NCI-H1417 treated with DMSO at 0.1 percent for 48 hours (cell line): ENCODE measurements at places on chromosomes 2 and 18.

DNA sequence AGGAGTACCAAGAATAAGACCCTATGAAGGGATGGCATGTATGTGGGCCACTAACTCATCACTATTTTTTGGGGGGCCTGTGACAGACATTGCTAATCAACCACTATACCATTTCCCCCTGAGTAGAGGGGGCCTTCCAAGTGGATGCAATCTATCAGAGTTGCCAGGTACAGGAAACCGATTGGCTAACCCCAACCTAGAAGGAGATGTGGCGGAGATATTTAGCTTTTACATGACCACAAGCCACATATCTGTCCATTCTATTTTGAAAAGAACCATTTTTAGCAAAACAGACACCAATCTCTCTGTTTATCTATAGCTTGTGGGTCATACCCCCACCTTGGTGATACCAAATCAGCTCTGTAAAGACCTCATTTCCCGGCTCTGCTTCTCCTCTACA, 51.0 kb downstream of the PAX8 start:
- no peak for DNase-seq

DNA sequence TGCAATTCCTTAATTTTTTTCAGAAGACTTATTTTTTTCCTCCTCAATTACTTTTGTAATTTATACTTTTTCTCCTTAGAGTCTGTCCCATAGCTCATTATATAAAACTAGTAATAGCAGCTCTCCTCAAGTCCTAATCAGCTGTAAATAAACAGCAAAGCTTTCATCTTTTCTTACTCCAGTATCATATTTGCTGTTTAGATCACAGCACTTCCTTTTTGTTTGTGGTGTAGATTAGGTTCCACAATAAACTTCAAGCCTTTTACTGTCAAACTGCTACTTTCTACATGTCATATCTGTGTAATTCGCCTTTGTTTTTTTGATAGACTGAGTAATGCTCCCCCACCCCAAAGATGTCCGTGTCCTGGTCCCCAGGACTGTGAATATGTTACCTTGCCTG, 25.5 kb downstream of the GCG start:
- DNase-seq = no peak

- DNase-seq = no peak
Measured at GRCh38 chr2:60465736-60466135, 87.7 kb downstream of the BCL11A start.

- DNase-seq = peak; percentile 5
Measured at GRCh38 chr2:220394433-220394832, 767.0 kb downstream of the SLC4A3 start.

DNA sequence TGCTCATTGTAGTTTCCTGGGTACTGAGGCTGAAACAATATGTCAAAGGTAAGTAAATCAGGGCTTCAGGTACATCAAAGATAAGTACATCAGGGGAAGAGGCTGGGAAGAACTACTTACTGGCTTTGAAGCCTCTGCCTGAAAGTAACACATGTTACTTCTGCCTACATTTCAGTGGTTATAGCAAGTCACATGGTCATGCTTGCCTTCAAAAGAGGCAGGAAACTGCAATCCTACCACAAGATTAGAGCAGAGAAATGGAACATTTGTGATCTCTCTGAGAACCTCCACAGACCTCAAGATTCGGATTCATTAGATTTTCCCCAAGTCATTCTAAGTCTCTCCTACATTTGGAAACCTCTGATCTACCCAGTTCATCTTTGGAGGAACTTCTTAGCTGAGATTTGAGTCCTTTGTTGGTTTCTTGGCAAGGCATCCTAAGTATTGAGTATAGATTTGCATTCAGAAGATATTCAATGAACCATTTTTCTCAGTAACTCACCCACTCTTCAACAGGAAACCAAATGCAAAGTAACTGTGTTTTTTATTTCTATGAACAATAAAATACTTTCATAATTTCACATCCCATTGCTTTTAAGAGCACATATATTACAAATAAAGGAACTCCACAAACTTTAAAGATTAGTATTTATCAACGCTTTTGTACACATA, 48.5 kb upstream of the CCDC195 start:
- DNase-seq = no peak

DNA sequence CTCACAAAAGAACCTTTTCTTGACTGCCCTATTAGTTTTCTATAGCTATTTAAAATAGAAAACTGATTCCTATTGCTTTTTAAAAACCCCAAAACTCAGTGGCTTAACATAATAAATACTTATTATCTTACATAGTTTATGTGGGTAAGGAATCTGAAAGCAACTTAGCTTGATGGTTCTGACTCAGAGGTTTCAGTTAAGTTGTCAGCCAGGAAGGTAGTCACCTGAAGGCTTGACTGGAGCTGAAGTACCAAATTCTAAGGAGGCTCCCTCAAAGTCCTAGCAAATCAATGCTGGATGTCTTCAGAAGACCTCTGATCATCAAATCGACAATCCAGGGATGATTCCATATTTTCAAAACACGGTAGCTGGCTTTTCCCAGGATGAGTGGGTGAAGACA, 546.6 kb upstream of the CDH2 start:
- no peak for DNase-seq

DNA sequence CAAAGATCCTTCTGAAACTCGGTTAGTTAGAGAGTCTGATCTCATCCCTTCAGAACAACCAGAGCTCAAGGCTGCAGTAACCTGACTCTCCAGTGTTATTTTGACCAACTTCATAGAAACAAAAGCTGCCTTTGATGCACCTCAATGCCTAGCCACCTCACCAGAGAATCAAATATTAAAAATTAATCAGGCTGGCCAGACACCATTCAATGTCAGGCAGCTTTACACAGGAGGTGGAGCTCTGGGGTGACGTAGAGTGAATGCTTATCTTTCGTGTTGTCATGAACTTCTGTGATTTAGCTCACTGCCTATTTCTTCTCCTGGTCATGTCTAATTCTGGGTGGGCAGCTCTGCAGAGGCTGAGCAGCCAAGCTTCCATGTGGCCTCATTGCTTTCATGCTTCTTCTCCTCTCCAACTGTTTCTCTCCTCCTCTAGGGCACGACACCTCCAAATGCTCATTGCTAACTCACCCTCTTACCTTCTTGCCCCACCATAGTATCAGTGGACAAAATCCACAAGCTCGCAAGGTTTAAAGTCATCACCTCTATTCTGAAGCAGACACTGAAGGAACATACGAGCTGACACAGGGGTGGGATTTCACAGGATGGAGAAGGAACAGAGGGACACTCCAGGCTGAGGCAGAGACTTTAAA, 39.4 kb downstream of the AAK1 start:
- no peak for DNase-seq

DNA sequence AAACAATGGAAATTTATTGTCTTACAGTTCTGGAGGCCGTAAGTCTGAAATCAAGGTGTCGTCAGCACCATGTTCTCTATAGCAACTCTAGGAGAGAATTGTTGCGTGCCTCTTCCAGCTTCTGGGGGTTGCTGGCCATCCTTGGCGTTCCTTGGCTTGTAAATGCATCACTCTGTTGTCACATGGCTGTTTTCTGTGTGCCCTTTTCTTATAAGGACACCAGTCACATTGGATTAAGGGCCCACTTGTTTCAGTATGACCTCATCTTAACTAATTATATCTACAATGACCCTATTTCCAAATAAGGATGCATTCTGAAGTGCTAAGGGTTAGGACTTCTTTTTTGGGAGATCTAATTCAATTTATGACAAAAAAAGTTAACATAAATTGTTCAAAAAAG, 1.4 kb upstream of the PLEK start:
- DNase-seq = no peak

DNA sequence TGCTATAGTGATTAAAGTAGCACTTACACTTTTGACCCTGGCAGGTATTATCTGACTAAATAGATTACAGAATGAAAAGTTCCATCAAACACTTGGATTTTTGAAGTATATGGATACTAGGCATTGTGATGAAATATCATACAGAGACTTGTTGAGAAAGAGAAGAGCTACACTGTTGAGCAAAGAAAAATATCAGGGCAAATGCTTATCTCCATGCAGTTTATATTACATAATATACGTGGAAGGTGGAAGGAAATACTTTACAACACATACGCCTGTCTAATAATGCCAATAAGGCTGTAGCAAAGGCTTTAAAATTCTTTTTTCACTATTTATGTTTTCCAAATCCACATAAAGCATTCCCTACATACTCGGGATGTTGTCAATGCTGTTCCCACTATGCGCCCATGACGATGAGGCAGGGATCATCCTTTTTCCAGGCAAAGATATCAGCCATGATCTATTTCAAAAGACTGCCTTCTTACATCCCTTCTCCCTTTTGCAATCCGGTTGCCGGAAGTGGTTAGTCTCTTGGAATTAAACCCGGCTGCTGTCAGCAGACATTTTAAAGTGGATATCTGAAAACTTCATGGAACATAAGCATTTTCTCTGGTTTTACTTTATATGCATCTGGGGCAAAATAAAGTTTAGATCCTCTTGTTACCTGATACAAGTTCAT, 92.6 kb upstream of the ITGA4 start:
- no peak for DNase-seq

GRCh38 chr2:54866179-54866578, 142.7 kb downstream of the EML6 start:
- DNase-seq = no peak

DNA sequence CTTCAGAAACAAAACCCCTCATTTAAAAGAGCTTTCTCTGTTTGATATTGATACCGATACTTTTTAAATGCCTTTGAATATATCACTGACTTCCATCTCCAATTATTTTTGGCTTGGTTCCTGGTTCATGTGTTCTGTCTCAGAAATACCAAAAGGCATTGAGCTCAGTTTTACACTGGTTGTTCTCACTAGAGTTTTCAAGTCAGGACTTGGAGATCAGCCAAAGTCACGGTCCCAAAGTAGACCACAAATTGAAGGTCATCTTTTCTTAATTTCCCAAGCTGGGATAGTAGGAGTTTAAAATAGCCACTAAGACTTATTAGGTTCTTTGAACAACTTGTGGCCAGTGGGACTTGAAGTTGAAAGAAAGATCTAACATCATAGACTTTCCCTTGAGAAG, 24.2 kb downstream of the DHRS9 start:
- no peak for DNase-seq

- no peak for DNase-seq
Measured at GRCh38 chr2:175687465-175687864, 314.6 kb downstream of the LNPK start.

GRCh38 chr2:241445426-241445825, 63.0 kb downstream of the STK25 start:
- DNase-seq = no peak

GRCh38 chr2:96564026-96564425, 27.5 kb downstream of the ARID5A start:
- DNase-seq = no peak

- DNase-seq = no peak
Measured at GRCh38 chr2:160492401-160493226, 993 bp downstream of the RBMS1 start.

GRCh38 chr2:31997653-31998052, 13.2 kb downstream of the MEMO1 start:
- no peak for DNase-seq

DNA sequence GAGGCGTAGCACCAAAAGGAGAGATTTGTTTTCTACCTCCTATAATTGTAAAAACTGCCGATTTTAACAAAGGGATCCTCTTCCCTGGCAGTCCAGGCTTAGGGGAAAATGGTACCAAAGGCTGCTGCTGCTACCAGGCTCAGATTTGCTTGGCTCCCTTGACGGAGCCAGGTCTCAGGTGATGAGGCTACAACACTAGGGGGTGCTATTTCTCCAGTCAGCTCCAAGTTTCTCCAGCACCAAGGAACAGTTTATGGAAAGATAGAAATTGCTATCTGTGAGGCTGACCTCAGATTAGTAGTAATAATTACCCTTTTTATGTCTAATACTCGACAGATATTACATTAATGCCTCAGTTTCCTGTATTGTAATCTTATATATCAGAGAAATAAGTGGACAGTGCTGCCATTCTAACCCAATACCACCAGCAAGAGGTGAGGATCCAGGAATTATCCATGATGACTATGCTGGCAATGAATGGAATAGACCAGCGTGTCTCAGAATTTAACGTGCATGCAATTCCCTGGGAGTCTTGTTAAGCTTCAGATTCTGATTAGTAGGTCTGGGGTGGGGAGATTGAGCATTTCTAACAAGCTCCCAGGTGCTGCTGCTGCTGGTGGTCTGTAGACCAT, 111.3 kb downstream of the ESCO1 start:
- DNase-seq = peak; percentile 27

- no peak for DNase-seq
Measured at GRCh38 chr2:221200184-221200839, 371.8 kb downstream of the EPHA4 start.

- no peak for DNase-seq
Measured at GRCh38 chr18:49001111-49001510, 50.3 kb upstream of the SMAD7 start.

GRCh38 chr2:235055891-235056516, 104.2 kb downstream of the SH3BP4 start:
- DNase-seq = no peak

GRCh38 chr2:186637497-186637800, 47.6 kb downstream of the ITGAV start:
- no peak for DNase-seq

DNA sequence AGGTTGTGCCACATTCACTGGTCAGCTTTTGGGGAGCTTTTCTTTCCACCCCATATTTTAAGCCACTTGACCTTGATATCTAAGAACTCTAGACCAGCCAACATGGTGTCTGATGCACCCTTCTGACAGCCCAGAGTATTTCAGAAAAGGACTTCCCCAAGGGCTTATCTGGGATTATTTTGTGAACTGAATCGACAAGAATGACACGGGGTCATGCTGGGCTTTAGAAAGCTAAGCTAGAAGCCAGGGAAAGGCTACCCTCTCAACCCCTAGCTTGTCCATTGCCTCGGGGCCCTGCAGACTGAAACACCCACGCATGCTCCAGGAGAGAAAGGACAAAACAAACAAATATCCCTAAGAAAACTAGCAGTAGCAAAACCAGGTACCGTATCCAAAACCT, 16.0 kb downstream of the SLC4A5 start:
- no peak for DNase-seq

- DNase-seq = no peak
Measured at GRCh38 chr2:238946318-238947242, 98.7 kb downstream of the TWIST2 start.

DNA sequence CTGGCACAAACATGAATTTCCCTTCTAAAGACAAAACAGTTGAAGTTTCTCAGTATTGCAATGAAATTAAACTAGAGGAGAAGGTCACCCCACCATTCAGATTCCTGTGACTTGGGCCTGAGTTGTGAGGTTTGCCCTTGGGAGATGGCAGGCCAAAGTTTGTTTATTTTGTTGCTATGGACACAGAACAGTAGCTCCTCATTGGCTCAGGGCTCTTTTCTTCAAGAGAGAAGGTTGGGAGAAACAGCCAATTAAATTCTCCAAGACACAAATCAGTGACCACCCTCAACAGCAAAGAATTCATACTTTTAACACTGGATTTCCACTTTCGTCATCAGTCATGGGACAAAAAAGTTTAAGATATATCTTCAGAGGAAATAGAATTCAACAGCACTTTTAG, at the start of gene FLACC1:
TSS of gene FLACC1 (minus strand) at position 125 of the 400 bp plus-strand sequence. CDS start 5,941 bp downstream, outside the sequence.
- no peak for DNase-seq

- no peak for DNase-seq
Measured at GRCh38 chr2:885230-886071, 65.2 kb upstream of the SNTG2 start.

DNA sequence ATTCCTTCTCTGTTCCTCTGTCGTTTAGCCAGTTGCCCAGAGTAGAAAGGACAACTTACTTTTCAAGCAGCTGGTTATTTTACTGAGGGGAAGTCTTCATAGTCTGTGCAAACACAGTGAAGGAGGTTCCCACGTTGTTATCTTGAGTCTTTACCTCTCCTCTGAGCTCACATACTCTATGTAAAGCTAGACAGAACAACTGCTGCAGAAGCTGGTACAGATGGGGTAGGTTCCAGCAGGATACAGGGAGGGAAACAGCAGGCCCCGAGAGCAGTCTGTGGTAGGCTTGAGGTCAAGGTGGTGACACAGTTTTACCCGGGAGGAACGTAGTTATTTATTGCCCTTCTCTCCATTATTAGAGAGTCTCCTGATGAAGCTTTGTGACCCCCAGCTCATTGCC, 93.4 kb upstream of the LDLRAD4 start:
- DNase-seq = no peak
